GM12892 (cell line): ENCODE measurements at places on chromosomes 12 and 14.
A peak's percentile ranks its signal among the peaks of the same experiment; 100 is the strongest.

DNA sequence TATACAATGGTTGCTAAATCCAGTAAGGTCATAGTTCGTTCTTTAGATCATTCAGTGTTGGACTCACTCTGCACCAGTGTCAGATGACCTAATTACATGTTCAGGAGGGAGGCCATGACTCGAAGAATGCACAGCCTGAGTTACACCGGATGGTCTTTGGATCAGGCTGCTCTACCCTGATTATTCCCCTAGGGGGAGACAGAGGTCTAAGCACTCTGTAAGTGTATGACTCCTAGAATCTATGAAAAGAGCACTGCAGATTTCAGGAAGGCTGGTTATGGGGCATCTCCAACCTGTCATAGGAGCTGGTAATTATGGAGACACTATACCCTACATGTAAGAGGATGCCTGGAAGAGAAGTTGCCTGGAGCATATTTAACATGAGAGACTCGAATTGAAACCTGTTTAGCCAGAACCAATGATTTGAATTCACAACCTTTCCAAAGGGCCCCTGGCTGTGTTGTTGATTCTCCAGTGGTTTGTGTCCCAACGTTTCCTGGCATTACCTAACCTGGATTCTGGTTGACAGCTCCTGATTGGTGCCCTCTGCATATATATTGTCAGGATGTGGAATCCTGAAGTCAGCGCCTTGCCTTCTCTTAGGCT, at the start of gene MUCL1:
TSS of gene MUCL1 (plus strand) at position 584 of the 606 bp plus-strand sequence. CDS start 67 bp downstream, outside the sequence.
- DNase-seq: peak; percentile 5

GRCh38 chr12:113826805-113827538, 139.2 kb downstream of the RBM19 start:
- no peak for DNase-seq

DNA sequence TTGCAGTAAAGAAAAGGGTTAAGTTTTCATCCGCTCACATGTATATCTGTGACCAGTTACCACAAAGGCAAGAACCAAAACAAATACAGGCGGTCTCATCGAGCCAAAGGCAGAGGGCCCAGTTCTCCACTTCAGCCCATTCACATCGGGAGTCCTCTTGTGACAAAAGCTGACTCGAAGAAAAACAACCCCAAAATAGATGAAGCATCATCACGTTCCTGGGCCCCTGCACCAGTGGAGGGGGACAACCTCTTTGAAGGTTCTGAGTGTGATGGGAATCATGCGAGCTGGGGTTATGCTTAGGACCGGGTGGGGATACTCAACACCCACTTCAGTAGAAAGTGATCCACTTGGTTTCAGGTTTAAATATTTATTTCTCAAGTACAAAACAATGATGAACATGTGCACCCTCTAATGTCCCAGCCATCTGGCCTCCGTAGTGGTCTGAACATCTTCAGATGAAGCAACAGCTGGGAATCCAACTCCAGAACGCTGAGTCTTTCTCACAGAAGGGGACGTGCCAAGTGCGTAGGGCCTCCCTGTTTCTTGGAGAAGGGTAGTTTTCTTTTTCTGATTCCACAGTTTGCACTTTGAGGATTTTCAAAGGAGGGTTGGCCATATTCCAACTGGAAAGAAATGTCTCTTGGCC, 8.4 kb downstream of the GSC start:
- DNase-seq: no peak

GRCh38 chr14:56241461-56241860, 123.2 kb downstream of the PELI2 start:
- DNase-seq: no peak

DNA sequence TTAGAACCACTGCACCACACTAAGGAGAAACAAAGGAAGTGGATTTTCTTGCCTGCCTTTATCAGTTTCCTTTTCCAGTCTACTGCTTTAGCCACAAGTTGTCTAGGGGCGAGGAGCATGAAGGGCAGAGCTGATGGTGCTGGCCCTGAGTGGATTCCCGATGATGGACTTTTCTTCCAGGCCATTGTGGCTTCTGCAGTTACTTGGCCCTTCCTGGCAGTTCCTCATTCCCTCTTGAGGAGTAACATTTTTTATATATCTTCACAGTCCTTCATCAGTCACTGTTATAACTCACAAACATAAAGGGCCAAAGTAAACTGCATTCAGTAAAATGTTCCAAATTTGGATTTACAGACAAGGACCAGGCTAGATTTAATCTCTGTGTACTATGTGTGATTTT, 61.2 kb upstream of the SRSF5 start:
- no peak for DNase-seq

DNA sequence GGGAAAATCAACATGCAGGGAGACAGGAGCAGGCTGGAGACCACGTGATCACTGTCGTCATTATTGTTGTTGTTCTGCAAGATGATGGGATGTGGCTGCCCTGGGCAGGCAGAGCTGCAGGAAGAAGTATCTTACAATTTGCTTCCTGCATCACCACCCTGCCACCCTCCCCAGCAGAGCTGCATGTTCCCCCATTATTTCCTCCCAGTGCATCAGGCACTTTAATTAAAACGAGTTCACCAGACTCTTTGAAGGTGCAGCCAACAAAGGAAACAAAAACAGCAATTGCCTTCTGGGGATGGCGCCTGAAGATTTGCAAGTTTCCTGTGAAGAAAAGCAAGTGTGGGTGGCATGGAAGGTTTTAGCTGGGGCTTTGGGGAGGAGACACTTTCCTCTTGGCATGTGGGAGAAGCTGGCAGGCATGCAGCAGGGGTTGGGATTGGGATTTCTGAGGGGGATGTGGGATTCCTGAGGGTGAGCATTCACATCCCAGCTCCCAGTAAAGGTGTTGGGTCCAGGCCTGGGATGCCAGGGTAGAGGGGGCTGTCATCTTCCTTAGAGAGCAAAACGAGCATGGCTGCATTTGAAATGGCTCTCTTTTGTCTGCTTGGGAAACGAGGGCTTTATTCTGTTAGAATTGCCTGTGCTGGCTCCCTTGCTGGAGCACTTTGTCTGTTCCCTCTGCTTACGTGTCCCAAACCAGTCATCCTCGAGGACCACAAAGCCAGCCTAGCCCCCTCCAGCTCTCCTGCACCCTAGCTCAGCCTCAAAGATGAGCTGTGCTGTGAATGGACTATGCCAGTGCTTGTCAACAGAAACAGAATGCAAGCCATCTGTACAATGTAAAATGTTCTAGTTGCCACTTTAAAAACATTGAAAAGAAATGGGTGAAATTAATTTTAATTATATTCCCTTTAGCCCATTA, 11.5 kb upstream of the C14orf132 start:
- no peak for DNase-seq

DNA sequence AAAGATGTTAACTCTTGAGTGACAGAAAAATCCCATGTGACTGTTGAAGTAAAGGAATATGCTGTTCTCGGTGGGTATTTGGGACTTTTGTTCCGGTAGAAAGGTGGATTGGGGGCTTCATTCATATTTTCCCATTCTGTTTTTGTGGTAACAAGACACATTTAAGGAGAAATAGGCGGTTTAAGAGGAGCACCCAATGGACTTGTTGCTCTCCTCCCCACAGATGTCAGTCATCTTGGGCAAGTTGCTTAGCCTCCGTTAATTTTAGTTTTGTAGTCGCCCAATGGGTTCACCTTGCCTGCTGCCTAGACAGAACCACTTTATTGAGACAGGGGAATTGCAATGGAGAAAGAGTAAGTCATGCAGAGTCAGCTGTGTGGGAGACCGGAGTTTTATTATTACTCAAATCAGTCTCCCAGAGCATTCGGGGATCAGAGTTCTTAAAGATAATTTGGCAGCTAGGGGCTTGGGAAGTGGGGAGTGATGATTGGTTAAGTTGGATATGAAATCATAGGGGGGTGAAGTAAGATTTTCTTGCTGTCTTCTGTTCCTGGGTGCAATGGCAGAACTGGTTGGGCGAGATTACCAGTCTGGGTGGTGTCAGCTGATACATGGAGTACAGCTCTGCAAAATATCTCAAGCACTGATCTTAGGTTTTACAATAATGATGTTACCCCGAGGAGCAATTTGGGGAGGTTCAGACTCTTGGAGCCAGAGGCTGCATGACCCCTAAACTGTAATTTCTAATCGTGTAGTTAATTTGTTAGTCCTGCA, 50.3 kb downstream of the SLC38A1 start:
- no peak for DNase-seq

DNA sequence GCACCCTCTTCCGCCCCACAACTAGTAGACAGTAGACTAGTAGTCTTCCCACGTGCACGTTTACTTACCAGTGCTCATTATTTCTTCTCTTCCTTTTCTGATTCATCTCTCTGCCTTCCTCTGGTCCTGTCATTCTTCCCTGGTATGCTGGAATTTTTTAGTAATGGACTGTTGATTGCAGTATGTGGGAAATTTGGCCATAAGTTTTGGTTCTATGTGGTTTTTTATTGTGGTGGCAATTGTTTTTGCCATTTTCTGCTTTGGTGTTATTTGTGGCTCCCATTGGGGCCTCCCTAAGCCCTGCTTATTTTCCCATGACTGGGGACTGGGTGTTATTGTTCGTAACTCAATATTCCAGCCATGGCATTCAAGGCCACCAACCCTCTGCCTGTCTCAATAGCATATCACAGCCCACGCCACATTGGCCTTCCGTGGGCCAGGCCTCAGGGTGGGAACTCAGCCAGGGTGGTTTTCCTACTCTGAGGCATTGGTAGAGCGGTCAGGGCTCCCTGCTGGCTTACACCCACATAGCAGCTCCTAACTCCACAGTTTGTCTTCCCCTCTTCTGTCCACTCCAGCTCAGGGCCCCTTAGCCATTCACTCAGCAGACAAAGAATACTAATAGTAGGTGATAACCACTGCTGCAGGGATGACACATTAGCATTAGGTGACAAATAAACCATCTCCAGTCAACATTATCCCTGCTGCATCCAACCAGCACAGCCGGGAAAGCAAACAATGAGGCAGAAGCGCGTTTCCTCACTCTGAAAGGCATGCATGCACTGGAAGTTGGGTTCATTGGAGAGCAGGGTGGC, 321.5 kb downstream of the CACNA1C start:
- no peak for DNase-seq

- no peak for DNase-seq
Measured at GRCh38 chr14:62952226-62952625, 93.0 kb downstream of the KCNH5 start.
